ENCODE measurements at places on chromosomes 6 and 20. TPM values are rescaled to one million over a fixed set of nuclear protein-coding genes. Genes with fewer than 3 reads are reported as not detected.
A peak's percentile ranks its signal among the peaks of the same experiment; 100 is the strongest.

Gene PPIL6
- total RNA-seq, result 0.29 TPM

- no peaks in the 10 kb centered on the region for H3K36me3 ChIP-seq
- H3K27ac ChIP-seq, result no peak overlapping the region
- no peak for DNase-seq
- no peaks in the 10 kb centered on the region for H3K4me1 ChIP-seq
- no peaks in the 10 kb centered on the region for H3K27me3 ChIP-seq
These were observed 24.1 kb downstream of the HLA-B start for GRCh38 chr6:31332637-31333602.

- no peaks in the 10 kb centered on the region for H3K36me3 ChIP-seq
- H3K4me3 ChIP-seq, result no peak overlapping the region
- H3K4me1 ChIP-seq, result peaks cover 29% of the 10 kb centered on the region
- no peaks in the 10 kb centered on the region for H3K27me3 ChIP-seq
- DNase-seq, result no peak
These were observed 50.5 kb downstream of the CBFA2T2 start for GRCh38 chr20:33540427-33540826.

DNA sequence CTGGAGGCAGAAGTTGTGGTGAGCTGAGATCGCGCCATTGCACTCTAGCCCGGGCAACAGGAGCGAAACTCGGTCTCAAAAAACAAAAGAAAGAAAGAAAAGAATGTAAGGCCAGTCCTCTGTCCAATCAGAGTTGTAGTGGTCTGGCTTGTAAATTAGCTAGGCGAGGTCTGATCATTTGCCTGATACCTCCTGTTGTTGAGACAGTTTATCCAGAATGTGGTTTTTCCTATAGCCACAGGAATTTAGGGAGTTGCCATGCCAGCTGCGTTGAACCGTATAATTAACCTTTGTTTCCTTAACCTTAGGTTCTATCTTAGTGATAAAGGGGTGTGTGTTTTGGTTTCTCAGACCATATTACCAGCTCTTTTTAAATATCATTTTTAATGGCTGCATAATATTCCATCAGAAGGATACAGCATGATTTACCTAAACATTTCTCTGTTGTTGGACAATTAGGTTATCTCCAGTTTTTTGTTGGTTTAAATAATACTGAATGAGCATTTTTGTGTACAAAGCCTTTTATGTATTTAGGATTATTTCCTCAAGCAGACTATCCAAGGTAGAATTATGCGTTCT, 11.7 kb upstream of the PPARD start:
- no peaks in the 10 kb centered on the region for H3K36me3 ChIP-seq
- H3K4me3 ChIP-seq, result no peak overlapping the region
- H3K27ac ChIP-seq, result no peak overlapping the region
- no peak for DNase-seq
- peaks cover 3% of the 10 kb centered on the region for H3K4me1 ChIP-seq

GRCh38 chr6:53360093-53360912, 11.6 kb upstream of the ELOVL5 start:
- no peaks in the 10 kb centered on the region for H3K36me3 ChIP-seq
- H3K4me1 ChIP-seq, result peaks cover 27% of the 10 kb centered on the region
- peak overlapping the region; percentile 56 for H3K4me3 ChIP-seq
- H3K27ac ChIP-seq, result peak overlapping the region; percentile 91
- peak; percentile 70 for DNase-seq
- no peaks in the 10 kb centered on the region for H3K27me3 ChIP-seq

- no peak for DNase-seq
- no peak overlapping the region for H3K27ac ChIP-seq
- H3K4me3 ChIP-seq, result no peak overlapping the region
- no peaks in the 10 kb centered on the region for H3K4me1 ChIP-seq
- H3K36me3 ChIP-seq, result no peaks in the 10 kb centered on the region
- H3K27me3 ChIP-seq, result peaks cover 7% of the 10 kb centered on the region
These were observed 18.3 kb upstream of the GPRC6A start for GRCh38 chr6:116847227-116847626.

- no peak overlapping the region for H3K4me3 ChIP-seq
- no peaks in the 10 kb centered on the region for H3K4me1 ChIP-seq
- H3K27me3 ChIP-seq, result no peaks in the 10 kb centered on the region
- H3K27ac ChIP-seq, result no peak overlapping the region
- no peaks in the 10 kb centered on the region for H3K36me3 ChIP-seq
- DNase-seq, result no peak
These were observed 39.1 kb upstream of the SIRT5 start for GRCh38 chr6:13535306-13535705.

DNA sequence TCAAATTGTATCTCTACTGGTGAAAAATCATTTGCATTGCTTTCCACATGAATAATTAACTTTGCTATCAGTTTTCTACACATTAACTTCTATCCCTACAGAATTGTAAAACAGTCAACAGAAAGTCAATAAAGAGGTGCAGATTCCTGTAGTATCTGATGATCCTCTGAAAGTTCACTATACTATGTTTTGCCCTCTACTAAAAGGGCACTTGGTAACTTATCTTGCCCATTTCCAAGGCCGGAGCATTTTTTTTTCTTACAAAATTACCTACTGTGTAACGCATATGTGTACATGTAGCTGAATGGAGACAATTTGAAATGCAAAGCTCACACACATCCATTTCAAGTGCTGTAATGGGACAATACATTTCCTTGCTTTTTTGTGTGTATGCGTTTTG, 9.6 kb upstream of the SPTLC3 start:
- H3K4me3 ChIP-seq, result no peak overlapping the region
- H3K27me3 ChIP-seq, result peaks cover 5% of the 10 kb centered on the region
- no peaks in the 10 kb centered on the region for H3K36me3 ChIP-seq
- no peak overlapping the region for H3K27ac ChIP-seq
- no peak for DNase-seq
- H3K4me1 ChIP-seq, result no peaks in the 10 kb centered on the region

- DNase-seq, result no peak
- H3K4me1 ChIP-seq, result peaks cover 16% of the 10 kb centered on the region
- no peaks in the 10 kb centered on the region for H3K27me3 ChIP-seq
- peak overlapping the region; percentile 45 for H3K27ac ChIP-seq
- H3K4me3 ChIP-seq, result no peak overlapping the region
These were observed 36.1 kb upstream of the MAP7 start for GRCh38 chr6:136586295-136586694.

Gene GSTA1
- total RNA-seq, result 8.5 TPM

GRCh38 chr6:111591370-111591900, 14.2 kb downstream of the TRAF3IP2 start:
- H3K27me3 ChIP-seq, result no peaks in the 10 kb centered on the region
- no peak overlapping the region for H3K4me3 ChIP-seq
- H3K36me3 ChIP-seq, result peaks cover 45% of the 10 kb centered on the region

- H3K4me1 ChIP-seq, result peaks cover 16% of the 10 kb centered on the region
- peak overlapping the region; percentile 88 for H3K4me3 ChIP-seq
- DNase-seq, result no peak
- peaks cover 8% of the 10 kb centered on the region for H3K36me3 ChIP-seq
- peak overlapping the region; percentile 95 for H3K27ac ChIP-seq
These were observed 1.2 kb downstream of the NCOA5 start for GRCh38 chr20:46088409-46089166.

Gene TAF4
- 7.1 TPM for total RNA-seq

GRCh38 chr20:40589581-40589980, 99.5 kb downstream of the MAFB start:
- H3K4me1 ChIP-seq, result no peaks in the 10 kb centered on the region
- H3K4me3 ChIP-seq, result no peak overlapping the region
- no peaks in the 10 kb centered on the region for H3K36me3 ChIP-seq
- no peaks in the 10 kb centered on the region for H3K27me3 ChIP-seq
- H3K27ac ChIP-seq, result no peak overlapping the region
- no peak for DNase-seq

DNA sequence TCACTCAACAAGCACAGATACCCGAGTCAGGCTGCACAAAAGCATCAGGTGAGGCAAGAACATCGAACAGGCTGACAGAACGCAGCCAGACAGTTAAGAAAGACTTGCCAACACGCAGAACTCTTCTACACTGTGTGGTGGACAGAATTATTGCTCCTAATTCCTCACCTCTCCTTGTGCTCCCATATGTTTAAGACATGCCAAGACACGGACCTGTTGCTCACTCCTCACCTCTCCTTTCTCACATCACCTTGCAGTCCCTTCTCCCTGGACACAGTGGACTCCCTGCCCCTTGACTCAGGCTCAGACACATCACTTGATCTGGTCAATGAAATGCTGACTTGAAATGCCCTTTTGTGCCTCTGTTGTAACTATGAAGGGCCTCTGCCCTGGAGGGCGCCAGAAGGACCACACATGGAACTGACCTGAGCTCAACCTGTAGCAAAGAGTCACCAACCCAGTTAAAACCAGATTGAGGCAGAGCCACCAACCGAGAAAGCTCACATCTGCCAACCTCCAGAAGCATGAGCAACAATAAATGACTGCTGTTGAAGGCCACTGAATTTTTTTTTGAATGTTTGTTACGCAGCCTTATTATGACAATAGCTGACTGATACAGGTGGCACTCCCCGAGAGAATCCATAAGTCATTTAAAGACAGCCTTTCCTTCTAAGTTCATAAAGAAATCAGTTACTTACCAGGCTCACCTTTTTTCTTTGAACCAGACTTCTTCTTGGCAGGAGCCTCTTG, 24.0 kb downstream of the RRBP1 start:
- H3K27ac ChIP-seq, result no peak overlapping the region
- H3K4me3 ChIP-seq, result no peak overlapping the region
- DNase-seq, result no peak

Gene PLA2G7
- not detected for total RNA-seq

Gene PDYN
- total RNA-seq, result not detected

Gene EPM2A
- total RNA-seq, result 6.2 TPM

DNA sequence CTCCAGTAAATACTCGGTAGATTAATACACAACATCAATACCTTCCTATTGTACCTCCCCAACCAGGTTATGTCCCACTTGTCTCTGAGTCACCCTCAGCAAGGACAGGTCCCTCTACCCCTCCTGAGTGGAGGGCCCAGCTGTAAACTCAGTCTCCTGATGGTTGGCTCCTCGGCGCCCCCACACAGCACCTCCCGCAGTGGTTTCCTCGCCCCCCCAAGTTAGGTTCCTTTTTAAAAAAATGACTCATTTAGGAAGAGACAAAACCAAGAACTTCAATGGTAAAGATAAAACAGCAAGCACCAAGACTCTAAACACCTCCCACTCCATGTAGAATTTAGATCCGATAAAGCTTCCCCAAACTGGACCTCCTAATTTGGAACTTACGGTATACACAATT, 83.5 kb downstream of the TRERF1 start:
- H3K27ac ChIP-seq, result peak overlapping the region; percentile 81
- peaks cover 49% of the 10 kb centered on the region for H3K4me1 ChIP-seq
- peak; percentile 31 for DNase-seq
- no peaks in the 10 kb centered on the region for H3K36me3 ChIP-seq

DNA sequence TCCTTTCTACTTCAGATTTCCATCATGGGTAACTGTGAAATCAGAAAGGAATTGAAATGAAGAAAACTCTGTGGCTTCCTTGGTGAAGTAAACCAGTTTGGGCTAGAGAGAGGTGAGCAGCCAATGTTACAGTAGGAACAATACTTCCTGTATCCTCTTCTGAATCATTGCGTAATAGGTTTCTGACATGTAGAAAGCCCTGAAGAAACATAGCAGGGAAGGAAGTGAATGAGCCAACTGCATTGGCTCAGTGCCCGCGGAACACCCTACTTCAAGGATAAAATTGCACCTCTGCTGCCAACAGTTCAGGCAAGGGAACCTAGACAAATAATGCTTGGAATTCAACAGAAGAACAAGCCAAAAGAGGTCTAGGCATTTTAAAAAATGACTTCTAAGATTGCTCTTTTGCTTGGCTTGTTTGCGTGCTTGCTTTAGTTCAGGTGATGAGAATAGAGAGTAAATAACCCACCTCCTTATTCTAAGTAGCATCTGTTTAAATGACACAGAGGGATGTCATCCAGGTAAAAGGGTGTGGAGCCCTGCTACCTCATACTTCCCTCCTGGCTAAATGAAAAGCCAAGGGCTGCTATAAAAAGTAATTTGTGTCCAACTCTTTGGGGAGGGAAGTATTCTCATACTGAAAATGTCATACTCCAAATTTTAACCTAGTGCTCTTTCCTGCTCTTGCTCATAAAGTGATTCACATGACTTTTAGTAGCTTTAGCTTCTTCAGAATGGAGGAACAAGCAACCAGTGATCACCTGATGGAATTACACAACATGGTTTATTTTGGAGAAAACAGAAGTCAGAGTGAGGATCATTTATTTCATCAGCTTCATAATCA, 30.0 kb upstream of the AKIRIN2 start:
- no peaks in the 10 kb centered on the region for H3K27me3 ChIP-seq
- H3K27ac ChIP-seq, result no peak overlapping the region
- peak; percentile 67 for DNase-seq
- peaks cover 13% of the 10 kb centered on the region for H3K4me1 ChIP-seq
- no peaks in the 10 kb centered on the region for H3K36me3 ChIP-seq
- H3K4me3 ChIP-seq, result no peak overlapping the region

Gene RAD21L1
- total RNA-seq, result 0.19 TPM

- H3K27me3 ChIP-seq, result no peaks in the 10 kb centered on the region
- H3K4me1 ChIP-seq, result no peaks in the 10 kb centered on the region
- H3K27ac ChIP-seq, result no peak overlapping the region
- DNase-seq, result no peak
These were observed 92.4 kb downstream of the ASXL1 start for GRCh38 chr20:32450484-32451061.

DNA sequence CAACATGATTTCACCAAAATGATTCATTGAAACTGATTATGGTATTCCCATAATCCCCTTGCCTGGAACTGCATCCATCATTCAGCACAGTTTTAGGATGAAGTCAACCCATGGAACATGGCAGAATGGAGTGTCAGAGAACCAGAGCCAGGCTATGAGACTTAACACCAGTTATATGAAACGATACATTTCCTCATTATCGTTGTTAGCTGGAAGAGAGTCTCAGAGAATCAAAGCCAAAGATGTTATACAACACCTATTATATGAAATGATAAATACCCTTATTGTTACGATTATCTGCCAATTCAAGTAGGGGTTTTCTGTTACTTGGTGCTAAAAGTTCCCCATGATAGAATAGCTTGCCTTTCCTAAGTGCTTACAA, 131.2 kb downstream of the BCAS1 start:
- peak overlapping the region; percentile 95 for H3K27ac ChIP-seq
- H3K27me3 ChIP-seq, result no peaks in the 10 kb centered on the region
- H3K4me1 ChIP-seq, result peaks cover 41% of the 10 kb centered on the region

DNA sequence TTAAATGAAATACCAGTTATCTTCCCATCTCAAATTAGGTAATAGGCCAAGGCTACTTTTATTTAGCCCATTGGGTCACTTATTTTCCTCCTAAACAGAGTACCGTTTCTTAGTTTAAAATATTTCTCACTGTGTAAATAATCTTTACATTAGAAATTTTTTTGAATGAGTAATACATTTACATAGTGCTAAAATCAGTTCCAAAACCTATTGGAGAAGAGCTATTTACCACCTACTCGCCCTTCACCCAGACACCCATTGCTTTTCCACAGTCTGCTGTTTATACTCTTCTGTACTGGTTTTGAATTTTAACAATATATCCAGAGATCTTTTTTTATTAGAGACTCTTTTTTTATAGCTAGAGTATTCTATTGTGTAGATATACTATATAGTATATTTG, 36.9 kb downstream of the MCM8 start:
- peaks cover 67% of the 10 kb centered on the region for H3K36me3 ChIP-seq
- H3K4me1 ChIP-seq, result no peaks in the 10 kb centered on the region
- no peak overlapping the region for H3K27ac ChIP-seq
- H3K4me3 ChIP-seq, result no peak overlapping the region
- no peak for DNase-seq

GRCh38 chr20:14491436-14491835, 154.0 kb upstream of the FLRT3 start:
- no peaks in the 10 kb centered on the region for H3K36me3 ChIP-seq
- no peak overlapping the region for H3K4me3 ChIP-seq
- no peak overlapping the region for H3K27ac ChIP-seq
- H3K4me1 ChIP-seq, result peaks cover 15% of the 10 kb centered on the region

Gene COL19A1
- not detected for total RNA-seq
